NCI-H2081 treated with DMSO at 0.1 percent for 48 hours (cell line): ENCODE measurements at places on chromosomes 7 and 10.

- DNase-seq, result no peak
These were observed 882.6 kb downstream of the GRM8 start for GRCh38 chr7:126370038-126370668.

- no peak for DNase-seq
These were observed 852 bp upstream of the KLF6 start for GRCh38 chr10:3785851-3786271.

DNA sequence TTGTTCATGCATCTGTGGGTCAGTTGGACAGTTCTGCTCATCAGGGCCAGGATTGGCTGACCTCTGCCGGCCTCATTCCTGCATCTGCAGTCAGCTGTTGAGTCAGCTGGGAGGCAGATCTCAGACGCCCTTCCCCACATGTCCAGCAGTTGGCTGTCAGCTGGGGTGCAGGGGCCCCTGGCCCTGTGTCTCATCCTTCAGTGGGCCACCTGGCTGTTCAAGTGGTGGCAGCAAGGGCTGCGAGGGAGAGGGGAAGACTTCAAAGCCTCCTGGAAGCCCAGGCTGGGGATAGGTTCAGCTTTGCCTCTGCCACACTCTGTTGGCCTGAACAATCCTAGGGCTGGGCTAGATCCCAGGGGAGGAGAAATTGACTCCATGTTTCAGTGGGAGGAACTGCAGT is 33.2 kb downstream of the TACR2 start:
- no peak for DNase-seq

DNA sequence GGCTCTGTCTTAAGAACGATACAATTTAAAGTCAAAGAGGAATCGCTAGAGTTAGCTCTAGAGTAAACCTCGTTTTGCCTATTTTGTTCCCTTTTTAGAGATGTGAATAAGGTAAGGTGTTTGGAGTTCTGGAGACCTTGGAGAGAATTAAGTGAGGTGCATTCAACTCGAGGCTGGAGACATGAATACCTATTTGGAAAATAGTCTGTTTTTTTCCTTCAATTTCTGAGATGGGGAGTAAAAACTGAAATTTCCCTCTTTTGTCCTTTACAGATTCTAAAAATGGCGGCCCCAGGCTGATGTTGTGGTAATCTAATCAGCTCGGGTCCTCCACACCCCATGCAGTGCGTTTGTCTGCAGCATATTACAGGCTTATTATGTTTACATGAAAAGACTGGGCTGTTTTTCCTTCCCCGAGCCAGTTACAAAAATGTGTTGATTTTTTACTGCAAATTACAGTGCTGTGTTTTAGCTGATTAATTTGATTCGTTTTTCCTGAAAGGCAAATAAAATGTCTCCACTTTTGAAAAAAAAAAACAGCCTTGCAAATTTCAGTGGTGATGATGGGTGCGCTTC is 1.5 kb downstream of the KMT2E start:
- DNase-seq, result no peak

DNA sequence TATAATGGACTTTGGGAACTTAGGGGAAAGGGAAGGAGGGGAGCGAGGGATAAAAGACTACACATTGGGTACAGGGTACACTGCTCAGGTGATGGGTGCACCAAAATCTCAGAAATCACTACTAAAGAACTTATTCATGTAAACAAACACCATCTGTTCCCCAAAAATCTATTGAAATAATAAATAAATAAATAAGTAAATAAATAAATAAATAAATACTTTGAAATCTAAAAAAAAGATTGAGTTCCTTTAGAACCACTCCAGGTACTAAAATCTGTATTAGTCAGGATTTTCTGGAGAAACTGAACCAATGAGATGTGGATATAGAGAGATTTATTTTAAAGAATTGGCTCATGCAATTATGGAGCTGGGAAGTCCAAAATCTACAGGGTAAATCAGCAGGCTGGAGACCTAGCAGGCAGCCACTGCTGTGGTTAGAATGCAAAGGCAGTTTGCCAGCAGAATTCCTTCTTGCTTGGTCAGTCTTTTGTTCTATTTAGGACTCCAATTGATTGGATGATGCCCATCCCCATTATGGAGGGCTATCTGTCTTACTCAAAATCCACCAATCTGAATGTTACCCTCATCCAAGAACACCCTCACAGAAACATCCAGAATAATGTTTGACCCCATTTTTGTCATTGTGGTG is 8.9 kb downstream of the IGFBP1 start:
- DNase-seq, result no peak

DNA sequence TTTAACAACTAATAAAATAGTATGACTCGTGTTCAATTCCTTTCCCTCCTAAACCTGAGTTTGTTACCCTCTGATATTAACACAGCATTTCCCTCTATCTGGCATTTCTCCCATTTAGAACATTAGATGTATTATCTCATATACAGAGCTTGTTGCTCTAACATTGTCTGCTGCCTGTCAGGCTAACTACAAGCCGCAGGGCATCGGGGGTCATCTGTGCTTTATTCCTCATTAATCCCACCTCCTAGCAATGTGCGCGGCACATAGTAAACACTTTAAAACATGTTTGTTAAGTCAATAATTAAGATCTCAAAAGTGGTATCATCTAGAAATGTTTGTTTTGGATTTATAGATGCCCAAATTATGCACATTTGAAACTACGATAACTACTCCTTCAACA is 52.9 kb upstream of the NEBL start:
- DNase-seq, result no peak

DNA sequence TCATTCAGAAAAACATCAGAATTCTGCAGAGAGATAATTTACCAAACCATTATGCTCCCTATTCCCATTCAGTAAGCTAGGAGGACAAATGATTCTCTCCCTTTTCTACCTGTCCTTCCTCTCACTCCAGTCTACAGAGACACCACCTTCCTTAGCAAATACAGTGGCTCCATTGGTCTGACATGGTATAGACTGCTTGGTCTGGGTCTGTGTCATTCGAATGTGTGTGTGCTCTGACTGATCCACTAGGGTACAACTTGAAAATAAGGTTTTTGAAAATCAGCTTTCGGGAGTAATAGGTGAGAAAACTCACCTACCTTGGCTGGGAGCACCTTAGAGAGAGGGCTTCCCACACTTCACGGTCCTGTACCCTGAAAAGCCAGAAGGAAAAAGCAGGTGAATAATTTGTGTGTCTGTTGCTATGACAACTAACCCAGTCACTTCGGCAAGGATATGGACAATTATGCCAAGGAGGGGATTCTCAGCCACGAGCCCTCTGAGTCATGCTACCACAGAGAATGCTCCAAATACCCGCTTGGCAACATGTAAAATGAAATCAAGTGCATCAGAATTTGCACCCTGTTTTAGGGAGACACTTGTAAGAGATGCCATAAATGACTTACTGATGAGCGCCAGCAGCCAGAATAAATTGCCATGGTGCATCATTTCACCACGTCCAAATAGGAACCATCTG is 114.5 kb upstream of the PRKCQ start:
- DNase-seq, result no peak

DNA sequence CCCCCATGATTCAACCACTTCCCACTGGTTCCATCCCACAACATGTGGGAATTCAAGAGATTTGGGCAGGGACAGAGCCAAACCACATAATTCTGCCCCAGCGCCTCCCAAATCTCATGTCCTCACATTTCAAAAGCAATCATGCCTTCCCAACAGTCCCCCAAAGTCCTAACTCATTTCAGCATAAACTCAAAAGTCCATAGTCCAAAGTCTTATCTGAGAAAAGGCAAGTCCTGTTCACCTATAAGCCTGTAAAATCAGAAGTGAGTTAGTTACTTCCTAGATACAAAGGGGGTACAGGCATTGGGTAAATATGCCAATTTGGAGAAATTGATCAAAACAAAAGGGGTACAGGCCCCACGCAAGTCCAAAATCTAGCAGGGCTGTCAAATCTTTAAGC is 272.9 kb downstream of the MAGI2 start:
- no peak for DNase-seq

- DNase-seq, result no peak
These were observed 6.0 kb downstream of the PARD3 start for GRCh38 chr10:34808801-34809745.

DNA sequence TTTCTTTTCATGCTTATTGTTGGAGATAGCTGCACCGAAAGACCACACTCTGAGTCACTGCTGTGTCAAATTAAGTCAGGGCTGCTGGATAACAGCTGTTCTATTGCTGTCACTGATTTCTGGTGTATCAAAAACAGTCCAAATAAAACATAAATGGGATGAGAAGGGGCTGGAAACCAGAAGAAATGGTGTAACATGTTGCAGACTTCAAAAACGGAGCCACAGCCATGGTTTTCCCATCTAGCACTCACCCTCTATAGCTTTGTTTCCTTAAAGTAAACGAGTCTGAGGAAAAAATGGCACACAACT is 103.3 kb upstream of the DIP2C start:
- no peak for DNase-seq

- DNase-seq, result no peak
These were observed 106.7 kb upstream of the KDM7A start for GRCh38 chr7:140283472-140283871.

GRCh38 chr10:50315424-50315823 is 64.1 kb upstream of the ASAH2 start:
- no peak for DNase-seq

- DNase-seq, result no peak
These were observed 95.5 kb downstream of the INPP5A start for GRCh38 chr10:132632851-132633684.

DNA sequence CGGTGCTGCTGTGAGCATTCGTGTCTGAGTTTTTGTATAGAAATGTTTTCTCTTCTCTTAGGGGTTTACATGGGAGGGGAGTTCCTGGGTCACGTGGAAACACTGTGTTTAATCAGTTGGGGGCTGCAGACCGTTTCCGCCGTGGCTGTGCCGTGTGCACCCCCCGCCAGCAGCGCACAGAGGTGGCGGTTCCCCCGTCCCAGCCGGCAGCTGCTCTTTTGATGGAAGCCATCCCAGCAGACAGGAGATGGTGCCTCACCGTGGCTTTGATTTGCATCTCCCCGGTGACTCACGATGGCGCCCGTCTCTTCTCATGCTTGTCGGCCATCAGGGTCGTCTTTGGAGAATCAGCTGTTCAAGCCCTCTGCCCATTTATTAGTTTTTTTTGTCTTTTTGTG is 34.9 kb upstream of the FOXL3 start:
- no peak for DNase-seq

- no peak for DNase-seq
These were observed 264.4 kb downstream of the SKAP2 start for GRCh38 chr7:26599982-26600381.

DNA sequence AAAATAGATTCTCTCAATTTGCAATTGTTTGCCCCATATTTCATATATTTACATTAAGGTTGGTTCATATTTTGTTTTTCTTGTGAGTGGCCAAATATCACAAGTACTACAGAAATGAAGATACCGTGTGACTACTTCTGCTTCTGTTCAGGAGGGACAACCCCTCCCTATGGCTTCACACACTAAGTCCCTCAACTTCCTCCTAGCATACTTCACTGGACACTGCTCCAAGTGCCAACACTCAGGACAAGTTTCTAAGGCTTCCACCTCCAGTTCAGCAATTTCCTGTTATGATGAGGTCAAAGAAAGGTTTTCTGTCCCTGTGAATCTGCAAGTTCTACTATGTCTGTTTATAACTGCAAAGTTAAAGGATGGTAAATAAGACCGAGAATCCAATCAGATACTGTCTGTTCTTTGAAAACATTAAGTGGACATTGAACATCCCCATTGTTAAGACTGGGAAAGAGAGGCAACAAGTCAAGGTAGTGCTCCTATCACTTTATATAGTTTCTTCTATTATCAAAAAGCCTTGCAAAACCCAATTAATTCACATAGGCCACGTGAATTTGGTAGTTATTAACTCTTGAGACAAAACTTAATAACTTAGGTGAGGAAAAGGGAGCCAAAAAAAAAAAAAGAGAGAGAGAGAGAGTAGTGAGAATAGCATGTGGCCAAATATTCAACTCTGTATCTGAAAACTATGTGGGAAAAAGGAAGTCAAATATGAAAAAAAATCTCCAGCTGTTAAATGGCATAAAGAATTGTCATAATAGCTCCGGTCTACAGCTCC is 81.3 kb upstream of the DKK1 start:
- no peak for DNase-seq

GRCh38 chr10:93437086-93437945 is 44.8 kb downstream of the MYOF start:
- DNase-seq, result no peak

GRCh38 chr7:81004098-81004497 is 85.2 kb upstream of the SEMA3C start:
- no peak for DNase-seq

- DNase-seq, result no peak
These were observed 744 bp downstream of the PPRC1 start for GRCh38 chr10:102133373-102134195.

DNA sequence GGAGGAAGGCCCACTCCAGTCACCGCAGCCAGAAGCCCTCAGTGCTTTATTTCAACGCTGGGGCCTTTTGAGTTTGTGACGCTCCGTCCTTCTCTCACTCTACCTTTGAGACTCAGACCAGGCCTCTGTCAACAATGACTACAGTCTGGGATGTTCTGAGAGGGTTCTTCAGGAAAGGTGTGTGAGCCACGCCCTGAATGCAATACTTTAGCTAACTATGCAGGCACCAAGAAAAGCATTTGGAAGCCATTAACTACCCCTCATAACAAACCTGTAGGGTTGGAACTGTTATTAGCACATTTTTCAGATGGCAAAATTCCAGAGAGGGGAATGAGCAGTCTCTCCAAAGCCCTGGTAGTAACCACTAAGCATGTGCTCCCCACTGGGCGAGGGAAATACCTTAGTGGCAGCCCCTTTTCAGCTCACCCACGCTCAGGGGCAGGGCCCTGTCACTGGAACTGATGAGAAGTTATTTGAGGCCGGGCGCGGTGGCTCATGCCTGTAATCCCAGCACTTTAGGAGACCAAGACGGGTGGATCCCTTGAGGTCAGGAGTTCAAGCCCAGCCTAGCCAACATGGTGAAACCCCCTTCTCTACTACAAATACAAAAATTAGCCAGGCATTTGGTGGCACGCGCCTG is 5.7 kb upstream of the ARPC1B start:
- no peak for DNase-seq
